Stimulated activated CD8-positive, alpha-beta memory T cell treated with anti-CD3 and anti-CD28 coated beads, Interleukin-4, amount 100 ng/mL, for 1 hour (primary cell): ENCODE measurements at places on chromosomes 1 and 21.
A peak's percentile ranks its signal among the peaks of the same experiment; 100 is the strongest.

DNA sequence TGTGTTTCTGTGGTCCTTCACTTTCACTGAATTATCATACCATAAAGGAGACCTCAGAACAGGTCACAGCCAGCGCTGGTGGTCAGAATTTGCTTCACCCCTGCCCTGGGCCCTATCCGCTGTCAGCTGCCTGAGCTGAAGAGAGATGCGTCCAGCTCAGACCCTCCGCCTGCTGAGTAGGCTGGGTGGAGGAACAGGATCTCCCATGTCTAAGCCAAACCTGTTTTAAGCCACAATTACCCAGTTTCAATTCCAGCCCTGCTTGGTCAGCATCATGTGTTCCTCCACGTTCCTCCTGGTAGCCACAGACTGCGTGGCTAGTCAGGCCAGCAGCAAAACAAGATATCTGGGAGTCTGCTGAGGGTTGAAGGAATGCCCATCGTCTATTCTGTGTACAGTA lies 13.5 kb upstream of the BGLAP start:
- no peak for DNase-seq

DNA sequence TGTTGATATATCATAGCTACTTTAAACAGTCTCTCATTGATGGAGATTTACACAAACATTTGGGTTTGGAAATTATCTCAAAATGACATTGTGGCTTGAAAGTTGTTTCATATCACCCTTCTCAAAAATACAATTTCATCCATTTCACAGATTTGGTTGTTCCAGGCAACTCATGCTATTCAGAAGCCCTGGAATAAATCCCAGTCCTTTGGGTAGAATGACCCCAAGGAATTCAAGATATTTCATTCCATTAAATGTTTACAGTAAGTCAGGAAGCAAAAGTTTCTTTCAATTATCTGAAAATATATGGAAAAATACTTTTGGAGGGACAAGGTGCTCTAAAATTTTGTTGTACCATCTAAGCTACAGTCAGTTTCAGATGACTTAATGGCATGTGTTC lies 27.1 kb downstream of the MPZL1 start:
- no peak for DNase-seq

- DNase-seq: no peak
These were observed 17.9 kb upstream of the RAP1GAP start for GRCh38 chr1:21687081-21687529.

- no peak for DNase-seq
These were observed 24.9 kb downstream of the KIF26B start for GRCh38 chr1:245179706-245180105.

- DNase-seq: no peak
These were observed 16.2 kb downstream of the C1orf216 start for GRCh38 chr1:35702508-35702907.

GRCh38 chr1:30726773-30727684 lies 3.6 kb upstream of the MATN1 start:
- no peak for DNase-seq

DNA sequence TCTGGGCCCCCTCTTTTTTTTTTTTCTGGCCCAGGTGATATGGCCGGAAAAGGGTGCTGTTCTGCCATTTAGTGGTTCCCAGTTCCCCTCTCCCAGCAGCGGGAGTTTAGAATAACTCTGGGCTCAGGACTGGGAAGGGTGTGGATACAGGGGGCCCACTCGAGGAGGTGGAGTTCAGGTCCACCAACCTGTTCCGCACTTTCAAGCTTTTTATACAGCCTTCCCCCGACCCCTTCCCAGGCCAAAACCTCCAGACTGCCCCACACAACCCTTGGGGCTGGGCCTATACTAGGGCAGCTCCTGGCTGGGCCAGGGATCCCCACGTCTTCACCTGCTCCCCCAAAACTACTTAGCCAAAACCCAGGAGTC lies 402 bp downstream of the PLEKHG5 start:
- DNase-seq: no peak

- DNase-seq: no peak
These were observed 202.3 kb upstream of the CACYBP start for GRCh38 chr1:174797398-174797797.

DNA sequence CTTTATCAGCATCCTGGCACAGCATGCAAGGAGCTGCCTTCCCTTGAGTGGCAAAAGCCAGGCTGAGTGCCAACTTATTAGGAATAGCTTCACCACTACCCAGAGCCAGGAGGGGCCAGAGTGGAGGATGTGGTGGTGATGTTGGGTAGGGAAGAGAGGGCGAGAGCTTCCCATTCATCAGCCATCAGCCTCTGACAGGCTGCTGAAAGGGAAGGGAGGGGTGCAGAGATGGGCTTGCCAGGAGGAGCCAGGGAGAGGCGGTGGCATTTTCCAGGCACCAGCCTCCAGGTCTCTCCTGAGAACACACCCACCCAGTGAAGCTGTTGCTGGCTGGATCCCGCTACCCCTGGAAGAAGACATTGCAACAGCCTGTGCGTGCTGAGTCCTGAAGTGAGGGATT lies 168.5 kb downstream of the ACTL8 start:
- DNase-seq: no peak

DNA sequence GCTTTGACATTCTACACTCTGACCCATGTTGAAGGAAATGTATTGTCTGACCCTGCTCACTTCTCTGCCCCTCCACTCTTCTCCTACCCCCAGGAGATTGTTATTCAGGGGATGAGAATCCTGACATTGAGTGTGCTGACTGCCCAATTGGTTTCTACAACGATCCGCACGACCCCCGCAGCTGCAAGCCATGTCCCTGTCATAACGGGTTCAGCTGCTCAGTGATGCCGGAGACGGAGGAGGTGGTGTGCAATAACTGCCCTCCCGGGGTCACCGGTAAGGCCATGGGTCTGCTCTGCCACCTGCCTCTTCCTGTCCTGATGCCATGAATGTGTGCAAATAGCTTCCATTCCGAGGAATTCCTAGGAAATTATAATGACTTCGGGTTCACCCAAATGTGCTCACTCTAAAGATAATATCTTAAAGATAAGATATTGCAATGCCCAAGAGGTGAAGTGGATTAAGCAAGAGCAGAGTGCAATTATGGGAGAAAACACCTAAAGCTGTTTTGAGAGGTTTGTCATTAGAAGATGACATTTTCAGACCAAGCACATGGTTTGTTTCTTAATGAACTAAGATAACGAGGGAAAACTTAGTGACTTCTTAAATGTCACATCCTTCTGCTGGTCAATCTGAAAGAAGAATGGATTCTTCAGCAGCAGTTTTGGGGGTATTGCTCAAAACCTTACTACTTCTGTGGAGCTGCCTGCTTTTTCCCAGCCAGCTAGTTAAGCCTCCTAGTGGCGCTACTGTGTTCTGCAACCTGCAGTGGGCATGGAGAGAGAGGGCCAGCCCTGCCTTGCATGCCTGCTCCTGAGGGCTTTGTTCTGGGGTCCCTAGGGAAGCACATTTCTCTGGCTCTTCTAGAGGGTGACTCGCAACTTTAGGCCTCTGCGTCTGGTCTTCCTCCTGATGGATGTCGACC lies 41.6 kb downstream of the LAMC2 start:
- no peak for DNase-seq

DNA sequence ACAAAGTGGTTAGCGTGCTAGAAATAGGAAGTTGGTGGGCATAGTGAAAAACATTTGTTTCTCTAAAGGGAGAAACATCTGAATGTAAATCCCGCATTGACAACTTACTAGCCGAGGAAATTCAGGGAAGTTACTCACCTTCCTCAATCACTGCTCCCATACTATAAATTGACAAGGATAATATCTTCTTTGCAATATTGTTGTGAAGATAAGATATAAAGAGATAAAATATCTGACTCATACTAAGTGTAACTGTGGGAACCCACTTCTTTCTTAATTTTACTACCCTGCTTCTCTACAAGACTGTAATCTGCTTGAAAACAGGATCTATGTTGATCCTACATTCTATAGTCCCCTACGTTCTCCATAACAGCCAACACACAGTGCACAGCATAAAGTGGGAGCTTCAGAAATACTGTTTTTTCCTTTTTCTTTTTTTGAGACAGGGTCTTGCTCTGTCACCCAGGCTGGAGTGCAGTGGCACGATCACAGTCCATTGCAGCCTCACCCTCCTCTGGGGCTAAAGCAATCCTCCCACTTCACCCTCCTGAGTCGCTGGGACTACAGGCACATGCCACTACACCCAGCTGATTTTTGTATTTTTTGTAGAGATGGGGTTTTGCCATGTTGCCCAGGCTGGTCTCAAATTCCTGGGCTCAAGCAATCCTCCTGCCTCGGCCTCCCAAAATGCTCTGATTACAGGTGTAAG lies 57.4 kb upstream of the C1orf21 start:
- DNase-seq: no peak

DNA sequence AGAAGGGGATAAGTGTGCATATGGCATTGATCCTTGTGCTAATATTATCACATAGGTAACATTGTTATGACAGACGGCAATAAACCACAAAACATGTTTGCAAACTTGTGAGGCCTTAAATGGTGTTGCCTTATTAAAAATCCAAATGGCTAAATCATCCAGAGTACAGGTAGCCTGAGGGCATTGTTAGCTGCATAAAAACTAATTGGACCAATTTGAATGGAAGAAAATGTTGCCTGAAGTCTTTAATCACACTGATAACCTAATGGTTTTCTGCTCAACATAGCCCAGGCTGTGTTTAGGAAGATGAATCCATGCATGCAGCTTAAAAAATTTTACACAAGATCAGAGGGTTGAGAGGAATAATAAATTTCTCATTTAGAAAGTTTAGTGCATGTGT lies 19.4 kb upstream of the LRRC53 start:
- DNase-seq: no peak

GRCh38 chr1:33762109-33762830 lies 101.6 kb upstream of the HMGB4 start:
- DNase-seq: no peak

DNA sequence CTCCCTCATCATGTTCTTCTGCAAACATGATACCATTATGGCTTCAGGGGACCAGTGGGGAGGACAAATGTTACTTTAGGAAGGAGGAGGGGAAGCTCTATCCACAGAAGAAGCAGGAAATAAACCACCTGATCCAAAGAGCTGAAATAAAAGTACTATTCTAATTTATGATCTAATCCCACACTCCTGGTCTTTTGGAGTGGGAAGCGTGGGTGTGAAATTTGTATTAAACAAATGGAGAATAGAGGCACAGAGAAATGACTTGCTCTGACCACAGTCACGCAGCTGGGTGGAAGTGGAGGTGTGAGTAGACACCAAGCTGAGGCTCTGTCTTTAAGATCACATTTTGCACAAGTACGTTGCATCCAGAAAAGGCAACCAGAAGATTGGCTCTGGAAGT lies 14.5 kb upstream of the STUM start:
- no peak for DNase-seq

GRCh38 chr1:69455718-69456117 lies 112.0 kb upstream of the LRRC7 start:
- DNase-seq: no peak

DNA sequence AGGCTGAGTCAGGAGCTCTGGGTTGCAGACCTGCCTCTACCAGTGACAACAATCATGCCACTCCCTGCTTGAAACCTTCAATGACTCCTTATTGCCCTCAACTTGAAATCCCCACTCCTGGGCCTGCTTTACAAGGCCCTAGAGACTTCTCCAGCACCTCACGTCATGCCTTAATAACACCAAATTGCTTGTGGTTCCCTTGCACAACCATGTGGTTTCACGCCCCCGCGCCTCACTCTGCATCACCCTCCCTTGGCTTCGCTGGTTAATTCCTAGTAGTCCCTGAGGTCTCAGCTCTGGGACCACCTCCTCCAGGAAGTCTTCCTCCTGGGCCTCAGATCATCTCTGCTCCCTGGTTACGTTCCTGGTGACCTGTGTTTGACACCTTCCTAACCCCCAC lies 33.0 kb downstream of the EPHA2 start:
- peak; percentile 14 for DNase-seq

- DNase-seq: no peak
These were observed 32.2 kb downstream of the FMO3 start for GRCh38 chr1:171122893-171123292.

- DNase-seq: no peak
These were observed at the start of gene RXFP4 for GRCh38 chr1:155940993-155941844. Gene RXFP4, plus strand, starts transcription at chr1:155941638. Its CDS starts 72 bp downstream, at chr1:155941710.

DNA sequence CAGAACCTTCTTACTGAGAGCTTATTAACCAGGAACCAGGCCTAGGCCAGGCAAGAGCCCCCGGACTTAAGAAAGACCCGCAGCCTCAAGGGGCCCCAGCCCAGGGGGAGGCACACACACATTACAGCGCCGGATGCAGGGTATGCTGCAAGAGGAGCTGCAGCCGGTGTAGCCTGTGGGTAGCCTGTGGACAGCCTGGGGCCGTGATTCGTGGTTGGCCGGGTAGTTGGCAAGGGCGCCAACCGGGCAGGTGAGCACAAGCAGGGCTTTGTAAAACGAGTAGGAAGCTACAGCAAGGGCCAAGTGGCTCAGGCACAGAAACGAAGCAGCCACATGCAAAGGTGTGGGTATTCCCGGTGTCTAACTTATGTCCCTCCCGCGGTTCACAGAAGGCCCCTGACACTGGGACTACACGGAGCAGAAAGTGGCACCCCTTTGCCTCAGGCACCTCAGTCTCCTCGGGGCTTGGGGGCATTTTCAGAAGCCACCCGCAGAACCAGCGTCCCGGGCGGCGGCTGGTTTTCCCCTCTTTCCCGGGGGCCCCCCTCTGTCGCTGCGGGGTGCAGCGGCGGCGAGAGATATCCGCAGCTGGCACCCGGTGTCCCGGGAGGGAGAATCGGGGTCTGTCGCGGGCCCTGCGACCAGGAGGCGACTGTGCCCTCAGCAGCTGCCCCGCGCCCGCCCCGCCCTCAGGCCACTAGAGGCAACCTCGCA lies 40.8 kb downstream of the KIAA1614 start:
- no peak for DNase-seq

DNA sequence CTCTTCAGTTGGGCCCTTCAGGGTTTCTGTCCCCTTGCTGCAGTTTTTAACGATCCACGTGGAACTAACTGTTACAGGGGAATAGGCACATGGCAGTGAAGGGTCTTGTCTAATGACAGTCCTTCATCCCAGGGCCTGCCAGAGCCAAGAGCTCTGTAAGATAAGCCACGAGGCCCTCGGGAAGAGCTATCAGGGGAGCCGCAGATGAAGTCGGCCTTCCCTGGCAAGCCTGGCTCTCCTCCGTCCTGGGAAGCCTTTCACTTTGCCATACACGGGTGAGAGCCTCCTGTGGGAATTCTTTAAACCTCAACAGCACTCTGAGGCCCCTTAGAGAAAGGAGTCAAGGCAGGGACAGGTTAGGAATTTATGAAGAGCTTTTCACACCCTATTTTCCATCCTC lies 29.0 kb downstream of the ACP6 start:
- DNase-seq: no peak

GRCh38 chr1:207868251-207868773 lies 42.6 kb downstream of the CD34 start:
- DNase-seq: no peak

DNA sequence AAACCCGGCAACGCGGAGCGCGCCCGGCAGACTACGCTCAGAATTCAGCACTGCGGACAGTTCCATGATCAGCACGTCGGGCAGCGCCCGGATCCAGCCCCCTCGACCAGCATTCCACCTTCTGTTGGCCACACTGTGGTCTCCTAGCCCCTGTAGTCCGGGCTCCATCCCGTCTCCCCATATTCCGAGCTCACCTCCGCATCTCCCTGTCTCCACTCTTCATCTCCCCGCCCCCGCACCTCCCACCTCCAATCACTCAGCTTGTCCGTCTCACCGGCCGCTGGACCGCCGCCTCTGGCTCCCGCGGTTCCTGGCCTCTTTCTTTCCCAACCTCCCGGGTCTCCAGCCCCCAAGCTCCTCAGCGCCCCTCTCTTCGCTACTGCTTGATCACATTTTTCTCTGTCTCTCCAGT lies 500 bp downstream of the EPHA10 start:
- no peak for DNase-seq
